ENCODE measurements at places on chromosomes 7 and 10. TPM values are rescaled to one million over a fixed set of nuclear protein-coding genes. Genes with fewer than 3 reads are reported as not detected.
A peak's percentile ranks its signal among the peaks of the same experiment; 100 is the strongest.

- H3K36me3 ChIP-seq: no peaks in the 10 kb centered on the region
- peak overlapping the region; percentile 55 for H3K4me3 ChIP-seq
- DNase-seq: no peak
- H3K4me1 ChIP-seq: peaks cover 15% of the 10 kb centered on the region
- H3K27me3 ChIP-seq: peaks cover 20% of the 10 kb centered on the region
Observed at GRCh38 chr10:93600446-93601145, 439 bp downstream of the RBP4 start.

DNA sequence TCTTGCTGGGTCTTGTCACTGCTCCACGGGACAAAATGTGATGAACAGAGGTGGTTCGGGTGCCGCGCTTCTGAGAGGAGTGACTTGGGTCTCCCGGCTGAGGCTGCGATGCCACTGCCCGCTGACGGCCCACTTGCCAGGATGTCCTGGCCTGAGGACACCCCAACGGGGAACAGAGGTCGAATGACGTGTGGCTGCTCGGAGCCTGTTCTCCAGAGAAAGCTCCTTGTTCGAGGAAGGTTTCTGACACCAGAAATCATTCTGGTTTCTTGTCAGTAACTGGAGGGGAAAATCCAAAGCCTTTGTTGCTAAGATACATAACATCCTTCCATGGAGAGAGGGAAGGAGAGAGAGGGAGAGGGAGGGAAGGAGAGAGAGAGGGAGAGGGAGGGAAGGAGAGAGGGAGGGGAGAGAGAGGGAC is 236.4 kb downstream of the WDR37 start:
- peaks cover 78% of the 10 kb centered on the region for H3K4me1 ChIP-seq
- peak overlapping the region; percentile 96 for H3K27ac ChIP-seq
- no peaks in the 10 kb centered on the region for H3K36me3 ChIP-seq
- no peaks in the 10 kb centered on the region for H3K27me3 ChIP-seq
- no peak overlapping the region for H3K4me3 ChIP-seq

DNA sequence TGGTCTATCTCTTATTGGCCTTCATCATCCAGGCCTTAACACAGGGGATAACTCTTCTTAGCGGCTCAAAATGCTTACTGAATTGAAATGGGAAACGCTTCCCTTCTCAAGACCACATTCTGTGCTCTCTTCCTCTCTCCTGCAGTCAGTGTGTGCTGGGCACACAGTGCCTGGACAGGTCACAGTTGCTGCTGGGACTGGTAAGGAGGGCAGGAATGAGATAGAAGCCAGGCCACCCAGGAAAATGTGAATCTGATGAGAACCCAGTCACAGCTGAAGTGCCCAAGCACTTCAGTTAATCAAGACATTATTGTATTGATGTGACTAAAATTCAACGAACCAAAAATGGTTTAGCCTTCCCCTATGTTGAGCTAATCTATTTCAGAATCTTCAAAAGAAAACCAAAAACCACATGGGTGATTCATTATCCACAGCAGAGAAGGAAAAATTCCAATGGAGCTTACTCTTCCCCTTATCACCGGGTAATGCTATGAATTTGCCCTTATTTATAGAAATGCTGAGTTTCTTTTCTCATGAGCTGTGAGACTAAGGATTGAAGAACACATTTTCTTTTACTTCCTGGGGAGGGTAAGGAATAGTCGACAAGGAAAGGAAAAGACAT is 41.2 kb upstream of the PLPP4 start:
- no peak for DNase-seq
- H3K36me3 ChIP-seq: no peaks in the 10 kb centered on the region
- no peaks in the 10 kb centered on the region for H3K27me3 ChIP-seq
- H3K4me3 ChIP-seq: no peak overlapping the region

DNA sequence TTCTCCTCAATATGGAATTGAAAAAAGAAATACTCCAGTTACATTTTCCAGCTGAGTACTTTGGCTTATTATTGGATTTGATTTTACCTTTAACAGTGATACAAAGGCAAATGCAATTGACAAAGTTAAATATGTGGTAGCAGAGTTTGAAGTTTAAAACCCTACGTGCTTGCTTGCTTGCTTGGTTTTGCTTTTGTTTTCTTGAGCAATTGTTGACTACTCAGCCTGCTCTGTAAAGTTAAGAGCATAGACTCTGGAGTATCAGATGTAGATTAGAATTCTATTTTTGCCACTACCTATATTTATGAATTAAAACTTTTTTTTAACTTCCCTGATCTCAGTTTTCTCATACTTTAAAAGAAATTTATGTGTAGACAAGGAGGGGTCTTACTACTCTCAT is 51.4 kb downstream of the PCDH15 start:
- no peak overlapping the region for H3K27ac ChIP-seq
- H3K4me1 ChIP-seq: no peaks in the 10 kb centered on the region
- H3K27me3 ChIP-seq: no peaks in the 10 kb centered on the region

GRCh38 chr7:31919678-31920369 is 150.4 kb downstream of the PDE1C start:
- no peaks in the 10 kb centered on the region for H3K27me3 ChIP-seq
- no peaks in the 10 kb centered on the region for H3K36me3 ChIP-seq
- no peak for DNase-seq
- H3K27ac ChIP-seq: peak overlapping the region; percentile 45
- H3K4me3 ChIP-seq: no peak overlapping the region

- H3K27ac ChIP-seq: no peak overlapping the region
- H3K4me1 ChIP-seq: no peaks in the 10 kb centered on the region
- H3K4me3 ChIP-seq: no peak overlapping the region
- H3K36me3 ChIP-seq: no peaks in the 10 kb centered on the region
Observed at GRCh38 chr10:26983156-26983555, 117.1 kb downstream of the ANKRD26 start.

GRCh38 chr10:32161586-32161985 is 105.4 kb upstream of the KIF5B start:
- peaks cover 2% of the 10 kb centered on the region for H3K4me1 ChIP-seq
- H3K27ac ChIP-seq: no peak overlapping the region
- no peak for DNase-seq
- no peaks in the 10 kb centered on the region for H3K36me3 ChIP-seq

- no peaks in the 10 kb centered on the region for H3K27me3 ChIP-seq
- peaks cover 15% of the 10 kb centered on the region for H3K36me3 ChIP-seq
- H3K4me1 ChIP-seq: peaks cover 18% of the 10 kb centered on the region
- no peak overlapping the region for H3K27ac ChIP-seq
Observed at GRCh38 chr10:84401854-84402611, 73.6 kb downstream of the CCSER2 start.

DNA sequence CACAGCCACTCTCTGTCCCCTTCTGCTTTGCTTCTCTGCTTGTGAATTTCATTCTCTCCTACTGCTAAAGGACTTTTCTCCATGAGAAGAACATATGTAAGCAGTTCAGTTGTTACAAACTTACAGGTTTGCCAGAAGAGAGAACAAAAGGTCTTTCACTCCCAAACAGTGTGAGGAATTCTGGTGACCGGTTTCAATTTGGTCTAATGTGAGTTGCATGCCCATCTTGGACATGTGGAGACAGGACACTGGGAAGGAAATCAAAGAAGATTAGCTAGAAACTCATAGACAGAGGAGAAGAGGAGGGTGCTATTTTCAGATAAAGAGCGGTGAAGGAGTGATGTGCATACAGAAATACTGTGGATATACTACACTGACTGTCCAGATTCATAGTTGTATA is 209.5 kb upstream of the INHBA start:
- H3K4me1 ChIP-seq: peaks cover 56% of the 10 kb centered on the region
- H3K4me3 ChIP-seq: no peak overlapping the region
- H3K27me3 ChIP-seq: no peaks in the 10 kb centered on the region
- DNase-seq: no peak
- no peaks in the 10 kb centered on the region for H3K36me3 ChIP-seq
- H3K27ac ChIP-seq: peak overlapping the region; percentile 52

- H3K27me3 ChIP-seq: no peaks in the 10 kb centered on the region
- no peak overlapping the region for H3K4me3 ChIP-seq
- H3K4me1 ChIP-seq: peaks cover 7% of the 10 kb centered on the region
- no peak for DNase-seq
- peaks cover 2% of the 10 kb centered on the region for H3K36me3 ChIP-seq
Observed at GRCh38 chr10:30987463-30987862, 44.2 kb downstream of the ZNF438 start.

DNA sequence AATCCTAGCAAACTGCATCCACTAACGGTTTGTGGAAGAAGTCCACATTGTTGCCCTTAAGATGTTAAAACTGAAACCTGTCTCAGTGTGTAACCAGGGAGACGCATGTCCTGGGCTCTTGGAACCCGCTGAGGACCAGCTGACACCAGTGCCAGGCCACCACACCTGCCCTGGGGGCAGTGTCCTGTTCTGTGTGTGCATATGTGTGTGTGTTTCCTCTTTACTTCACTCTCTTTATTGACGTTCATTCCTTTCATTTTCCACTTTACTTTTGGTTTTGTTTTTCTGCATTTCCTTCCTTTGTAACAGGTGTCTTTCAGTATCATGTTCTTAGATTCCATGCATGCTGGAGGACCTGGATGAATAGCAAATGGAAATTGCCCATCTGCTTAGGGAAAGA is 83.8 kb downstream of the TEX36 start:
- no peak overlapping the region for H3K4me3 ChIP-seq
- no peak overlapping the region for H3K27ac ChIP-seq
- no peaks in the 10 kb centered on the region for H3K4me1 ChIP-seq

DNA sequence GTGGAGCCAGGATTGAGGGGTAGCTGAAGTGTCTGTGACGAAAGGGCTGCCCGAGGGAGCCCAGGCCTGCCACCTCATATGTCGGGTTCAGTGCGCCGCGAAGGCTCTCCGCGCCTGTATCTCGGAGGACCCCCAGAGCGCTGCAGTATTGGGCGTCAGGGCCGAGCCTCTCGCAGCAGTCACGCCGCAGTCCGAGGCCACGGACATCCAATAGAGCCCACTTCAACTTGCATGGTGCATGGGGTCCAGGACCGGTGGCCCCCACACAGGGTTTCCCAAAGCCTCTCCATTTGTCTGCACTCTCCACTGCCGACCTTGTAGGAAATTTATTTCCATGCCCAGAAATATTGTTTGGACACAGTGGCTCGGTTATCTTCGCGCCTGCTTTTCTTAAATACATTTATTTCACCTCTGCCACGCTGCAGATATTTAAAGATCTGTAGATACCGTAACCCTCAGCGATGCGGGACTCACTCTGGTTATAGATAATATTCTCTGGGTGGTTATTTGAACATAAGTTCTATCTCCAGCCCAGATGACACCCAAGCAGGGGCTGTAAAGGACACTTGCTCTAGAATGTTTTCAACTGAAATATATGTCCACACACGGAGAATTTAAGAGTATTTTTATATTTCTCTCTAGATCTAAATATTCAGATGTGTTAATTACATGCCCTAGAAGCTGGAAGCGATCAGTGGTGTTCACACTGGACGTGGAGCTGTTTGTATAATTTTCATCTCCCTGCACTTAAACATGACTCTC is 5.1 kb upstream of the ZNF503 start:
- peaks cover 63% of the 10 kb centered on the region for H3K27me3 ChIP-seq
- H3K27ac ChIP-seq: no peak overlapping the region
- no peak for DNase-seq
- H3K4me1 ChIP-seq: peaks cover 44% of the 10 kb centered on the region
- H3K4me3 ChIP-seq: no peak overlapping the region

GRCh38 chr7:158246960-158247673 is 340.5 kb downstream of the PTPRN2 start:
- H3K27me3 ChIP-seq: no peaks in the 10 kb centered on the region
- no peak for DNase-seq
- H3K36me3 ChIP-seq: no peaks in the 10 kb centered on the region

DNA sequence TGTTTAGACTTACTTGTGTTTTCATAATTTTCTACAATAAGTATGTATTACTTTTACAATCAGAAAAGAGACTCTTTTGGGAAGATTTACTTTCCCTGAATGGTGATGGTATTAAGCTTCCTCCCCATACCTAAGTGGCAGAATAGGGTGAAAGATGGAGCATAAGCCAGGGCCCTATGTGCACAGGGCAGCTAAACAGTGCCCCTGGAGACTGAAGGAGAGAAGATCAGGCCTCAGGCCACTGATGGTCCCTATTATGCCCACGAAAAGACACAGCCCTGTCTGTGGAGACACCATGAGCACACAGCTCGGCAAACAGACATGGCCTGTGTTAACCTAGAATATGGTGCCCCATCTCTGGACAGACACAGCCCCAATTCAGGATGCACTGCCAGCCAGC is 139.4 kb downstream of the OAT start:
- peaks cover 18% of the 10 kb centered on the region for H3K27me3 ChIP-seq
- no peak overlapping the region for H3K27ac ChIP-seq
- H3K36me3 ChIP-seq: peaks cover 3% of the 10 kb centered on the region
- DNase-seq: no peak
- H3K4me3 ChIP-seq: no peak overlapping the region

- H3K4me3 ChIP-seq: no peak overlapping the region
- H3K4me1 ChIP-seq: no peaks in the 10 kb centered on the region
- no peak overlapping the region for H3K27ac ChIP-seq
- no peaks in the 10 kb centered on the region for H3K36me3 ChIP-seq
- no peaks in the 10 kb centered on the region for H3K27me3 ChIP-seq
- no peak for DNase-seq
Observed at GRCh38 chr10:8726084-8726778, 671.7 kb downstream of the GATA3 start.

- H3K4me3 ChIP-seq: no peak overlapping the region
- no peak for DNase-seq
- no peaks in the 10 kb centered on the region for H3K27me3 ChIP-seq
Observed at GRCh38 chr7:46695051-46695708, 774.1 kb upstream of the IGFBP3 start.

DNA sequence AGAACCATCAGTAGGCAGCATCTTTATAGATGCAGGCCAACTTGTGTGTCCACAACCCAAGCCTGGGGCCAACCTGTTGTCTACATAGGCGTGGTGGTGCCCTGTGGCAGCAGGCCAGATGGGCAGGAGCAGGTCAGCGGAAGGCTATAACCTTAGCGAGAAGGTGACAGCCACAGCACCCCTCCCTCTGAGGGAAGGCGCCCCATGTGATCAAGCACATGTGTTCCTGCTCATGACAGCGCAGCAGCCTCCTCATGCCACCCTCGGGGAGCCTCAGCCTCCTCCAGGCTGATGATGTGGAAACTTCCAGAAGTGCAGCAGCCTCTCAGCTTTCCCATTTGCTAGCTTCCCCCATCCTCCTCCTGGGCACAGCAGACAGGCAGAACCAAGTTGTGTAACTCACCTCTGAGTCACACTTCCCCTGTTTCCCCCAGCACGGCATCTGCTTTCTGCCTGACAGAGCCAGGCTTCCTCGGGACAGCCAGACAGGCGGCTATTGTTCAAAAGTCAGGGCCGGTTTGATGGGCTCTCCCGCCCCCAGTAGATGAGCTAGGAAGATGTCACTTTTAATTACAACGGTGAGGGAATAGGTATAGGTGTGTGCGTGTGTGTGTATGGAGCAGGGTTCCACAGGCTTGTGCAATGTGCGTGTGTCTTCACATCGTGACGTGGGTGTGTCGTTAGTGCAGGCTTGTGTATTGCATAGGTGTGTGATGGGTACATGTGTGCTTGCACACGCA is 312.0 kb upstream of the ZMIZ1 start:
- peaks cover 2% of the 10 kb centered on the region for H3K36me3 ChIP-seq
- H3K4me3 ChIP-seq: peak overlapping the region; percentile 8
- H3K27ac ChIP-seq: peak overlapping the region; percentile 91
- H3K27me3 ChIP-seq: peaks cover 4% of the 10 kb centered on the region
- no peak for DNase-seq

SPDYE2B gene
- total RNA-seq: not detected

TMEM196 gene
- total RNA-seq: not detected

HKDC1 gene
- 0.19 TPM for total RNA-seq

COL26A1 gene
- 128 TPM for total RNA-seq

ST7 gene
- 68.5 TPM for total RNA-seq

FRAT1 gene
- 3.6 TPM for total RNA-seq

SLC29A3 gene
- 4.4 TPM for total RNA-seq

CCDC126 gene
- 14.8 TPM for total RNA-seq

Measured in osteocyte (in vitro differentiated cells).